CD4-positive, CD25-positive, alpha-beta regulatory T cell (primary cell): ENCODE measurements at places on chromosomes 16 and 17.
A peak's percentile ranks its signal among the peaks of the same experiment; 100 is the strongest.

GRCh38 chr16:75416904-75417565 lies 16.3 kb downstream of the CFDP1 start:
- DNase-seq, result no peak

- DNase-seq, result no peak
Observed at GRCh38 chr17:76161619-76162266, 20.7 kb upstream of the FOXJ1 start.

DNA sequence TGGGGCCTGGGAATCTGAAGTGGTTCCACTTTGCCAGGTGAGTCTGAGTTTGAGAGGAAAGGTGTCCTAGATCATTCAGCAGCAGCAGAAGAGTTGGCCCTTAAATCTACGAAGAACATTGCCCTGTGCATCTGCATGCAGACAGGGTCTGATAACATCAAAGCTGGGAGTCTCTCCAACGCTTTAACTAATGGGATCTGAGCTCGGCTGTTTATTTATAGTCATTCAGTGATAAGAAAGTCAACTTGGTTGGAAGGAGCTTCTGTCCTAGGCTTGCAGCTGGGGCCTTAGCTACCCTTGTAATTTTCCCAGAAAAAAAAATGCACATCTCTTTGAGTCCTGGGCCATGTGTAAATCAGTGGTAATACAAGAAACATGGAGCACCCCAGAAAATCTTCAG lies 418.0 kb upstream of the HSBP1 start:
- no peak for DNase-seq

DNA sequence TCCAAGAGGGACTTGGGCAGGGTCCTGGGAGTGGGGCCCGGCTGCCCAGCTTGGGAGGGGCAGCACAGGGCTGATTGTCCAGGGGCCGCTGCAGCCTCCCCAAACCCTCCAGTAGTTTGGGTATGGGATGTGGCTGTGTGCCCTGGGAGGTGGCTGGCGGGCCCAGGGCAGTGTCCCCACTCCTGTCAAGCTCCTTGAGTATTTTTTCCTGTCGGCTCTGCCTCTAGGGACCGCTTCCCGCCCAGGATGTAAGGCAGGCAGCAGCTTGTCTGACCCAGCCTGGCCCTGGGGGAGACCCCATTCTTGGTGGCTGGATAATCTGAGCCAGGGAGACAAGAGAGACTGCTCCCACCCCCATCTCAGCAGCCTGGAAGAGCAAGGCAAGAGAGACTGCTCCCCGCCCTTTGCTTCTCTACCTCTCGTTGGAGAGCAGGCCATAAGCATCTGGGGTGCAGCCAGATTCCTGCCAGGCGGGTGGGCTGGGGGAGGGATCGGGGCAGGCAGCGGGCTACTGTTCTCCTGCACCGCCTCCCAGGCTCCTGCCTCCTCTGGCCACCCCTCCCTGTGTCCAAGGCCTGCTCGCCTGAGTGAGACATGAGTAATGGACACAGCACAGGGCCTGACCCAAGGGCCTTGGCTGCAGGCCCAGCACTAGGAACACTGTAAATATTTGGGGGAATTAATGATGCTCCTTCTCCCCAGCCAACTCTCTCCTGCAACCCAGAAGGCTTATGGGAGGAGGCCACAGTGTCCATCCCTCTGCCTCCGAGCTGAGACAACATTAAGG lies 18.4 kb upstream of the ITGA3 start:
- no peak for DNase-seq

- no peak for DNase-seq
Observed at GRCh38 chr17:37086334-37086733, 137.6 kb downstream of the AATF start.

GRCh38 chr16:27238591-27238990 lies 30.0 kb downstream of the NSMCE1 start:
- DNase-seq, result no peak

- no peak for DNase-seq
Observed at GRCh38 chr17:42077755-42078154, 20.5 kb downstream of the ZNF385C start.

GRCh38 chr16:86763819-86764218 lies 185.5 kb downstream of the FOXL1 start:
- DNase-seq, result no peak

GRCh38 chr16:75377729-75378386 lies 55.4 kb downstream of the CFDP1 start:
- DNase-seq, result no peak

- peak; percentile 1 for DNase-seq
Observed at GRCh38 chr17:35314415-35315216, 58.8 kb downstream of the SLFN11 start.

- no peak for DNase-seq
Observed at GRCh38 chr17:12667299-12667958, 1.7 kb downstream of the MYOCD start.

DNA sequence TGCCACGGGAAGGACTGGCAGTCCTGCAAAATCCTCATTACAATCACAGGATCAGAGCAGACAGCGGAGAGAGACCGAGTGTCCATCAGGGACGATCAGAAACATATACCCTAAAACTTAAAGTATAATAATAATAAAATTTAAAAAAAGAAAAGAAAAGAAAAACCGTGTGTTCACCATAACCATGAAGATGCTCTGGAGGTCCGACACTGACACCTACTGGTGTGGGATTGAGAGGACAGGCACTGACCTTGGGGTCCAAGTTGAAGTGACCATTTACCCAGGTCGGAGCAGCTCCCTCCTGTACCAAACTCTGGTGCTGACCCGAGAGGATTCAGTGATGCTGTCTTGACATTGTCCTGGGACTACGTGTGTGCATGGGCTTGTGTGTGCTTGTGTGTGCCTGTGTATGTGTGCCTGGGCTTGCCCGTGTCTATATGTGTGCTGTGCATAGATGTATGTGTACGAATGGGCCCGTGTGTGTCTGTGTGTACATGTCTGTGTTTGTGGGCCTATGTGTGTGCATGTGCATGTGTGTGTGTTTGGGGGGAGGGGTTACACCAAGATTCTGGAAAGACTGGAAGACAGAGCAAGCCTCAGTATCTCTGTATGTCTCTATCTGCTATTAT lies 10.0 kb upstream of the CD300LD start:
- no peak for DNase-seq

DNA sequence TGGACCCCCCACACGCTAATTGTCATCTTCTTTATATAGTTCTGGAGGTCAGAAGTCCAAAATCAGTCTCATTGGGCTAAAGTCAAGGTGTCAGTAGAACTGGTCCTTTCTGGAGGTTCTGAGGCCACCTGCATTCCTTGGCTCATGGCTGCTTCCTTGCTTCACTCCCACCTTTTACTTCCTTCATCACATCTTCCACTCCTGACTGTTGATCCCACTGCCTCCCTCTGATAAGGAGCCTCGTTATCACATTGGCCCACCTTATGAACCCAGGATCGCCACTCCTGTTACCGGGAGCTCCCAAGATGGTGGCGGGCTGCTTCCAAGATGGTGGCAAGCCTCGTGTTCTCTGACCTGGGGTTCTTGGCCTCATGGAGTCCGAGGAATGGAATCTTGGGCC lies 83.0 kb downstream of the CDC27 start:
- DNase-seq, result no peak

DNA sequence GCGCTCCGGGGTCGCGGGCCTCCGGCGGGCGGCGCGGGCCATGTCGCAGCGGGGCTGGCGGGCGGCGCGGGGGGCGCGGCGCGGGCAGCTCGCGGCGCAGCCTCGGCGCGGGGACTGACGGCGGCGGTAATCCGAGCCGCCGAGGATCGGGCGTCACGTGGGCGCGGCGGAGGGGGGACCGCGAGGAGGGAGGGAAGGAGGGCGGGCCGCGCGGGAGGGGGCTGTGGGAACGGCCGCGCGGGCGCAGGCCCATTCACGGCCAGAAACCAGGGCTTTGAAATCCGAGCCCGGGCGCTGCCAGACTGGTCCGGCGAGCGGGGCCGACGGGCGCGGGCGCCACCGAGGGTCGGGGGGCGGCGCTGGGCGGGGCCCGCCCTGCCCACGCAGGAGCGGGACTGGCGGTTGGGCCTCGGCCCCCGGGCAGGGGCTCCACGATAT lies at the start of gene MTSS2:
Gene MTSS2, minus strand, starts transcription at position 116 of the 438 bp plus-strand sequence. CDS start 262 bp downstream, outside the sequence.
- no peak for DNase-seq

DNA sequence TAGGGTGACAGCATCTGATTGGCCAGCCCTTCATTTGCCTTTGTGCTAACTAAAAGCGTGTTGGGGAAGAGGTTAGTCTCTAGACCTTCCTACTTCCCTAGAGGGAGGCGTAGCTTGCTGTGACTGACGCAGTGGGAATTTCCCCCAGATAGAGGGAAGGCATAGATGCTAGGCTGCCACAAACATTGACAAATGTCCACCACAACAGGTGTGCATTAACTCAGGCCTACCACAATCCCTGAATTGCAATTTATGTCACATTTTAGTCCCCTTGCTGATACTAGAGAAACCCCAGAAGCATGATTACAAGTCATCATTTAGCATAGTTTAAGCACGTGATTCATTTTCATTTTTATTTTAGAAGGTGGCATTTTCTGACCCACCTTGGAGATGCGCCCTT lies 76.3 kb upstream of the WSB1 start:
- DNase-seq, result peak; percentile 16

GRCh38 chr16:72609933-72610332 lies 438.0 kb upstream of the PMFBP1 start:
- DNase-seq, result no peak

GRCh38 chr16:48612611-48613010 lies 2.6 kb upstream of the N4BP1 start:
- no peak for DNase-seq

DNA sequence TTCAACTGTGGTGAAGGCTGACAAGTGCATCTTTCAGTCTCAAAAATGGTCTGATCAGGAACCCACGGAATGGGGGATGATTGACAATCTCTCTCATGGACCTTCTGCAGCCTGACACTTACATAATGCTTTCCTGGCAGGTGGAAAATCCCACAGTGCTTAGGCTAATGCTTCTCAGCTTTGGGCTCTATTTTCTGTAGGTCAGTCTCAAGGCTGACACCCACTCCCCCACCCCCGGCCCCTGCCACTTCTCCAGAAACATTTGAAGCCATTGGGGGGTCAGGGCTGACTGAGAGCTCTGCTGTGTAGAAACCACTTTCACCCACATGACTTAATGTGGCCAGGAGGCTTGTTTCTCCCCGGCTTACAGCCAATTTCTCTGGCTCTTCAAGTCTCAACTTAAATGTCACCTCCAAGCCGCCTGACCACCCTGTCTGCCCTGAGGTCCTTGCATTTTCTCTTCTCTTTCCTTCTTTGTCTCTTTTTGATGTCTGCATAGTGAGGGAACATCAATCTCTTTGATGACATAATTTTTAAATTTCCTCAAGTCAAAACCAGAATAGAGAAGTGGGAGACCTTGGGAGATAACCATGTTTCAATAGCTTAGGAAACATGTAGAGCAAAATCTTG lies 16.7 kb upstream of the IRF8 start:
- no peak for DNase-seq

DNA sequence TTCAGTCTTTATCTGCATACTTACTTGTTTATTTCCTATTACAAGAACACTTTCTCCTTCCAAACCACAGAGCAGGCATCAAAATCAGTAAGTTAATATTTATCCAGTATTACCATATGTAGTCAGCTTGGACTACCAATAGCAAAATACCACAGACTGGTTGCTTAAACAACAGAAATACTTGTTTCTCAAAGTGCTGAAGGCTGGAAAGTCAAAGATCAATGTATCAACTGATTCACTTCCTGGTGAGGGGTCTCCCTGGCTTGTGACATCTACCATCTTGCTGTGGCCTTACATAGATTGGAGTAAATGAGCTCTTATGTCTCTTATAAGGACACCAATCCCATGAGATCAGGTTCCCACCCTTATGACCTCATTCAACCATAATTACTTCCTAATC lies 2.6 kb downstream of the STXBP4 start:
- no peak for DNase-seq

DNA sequence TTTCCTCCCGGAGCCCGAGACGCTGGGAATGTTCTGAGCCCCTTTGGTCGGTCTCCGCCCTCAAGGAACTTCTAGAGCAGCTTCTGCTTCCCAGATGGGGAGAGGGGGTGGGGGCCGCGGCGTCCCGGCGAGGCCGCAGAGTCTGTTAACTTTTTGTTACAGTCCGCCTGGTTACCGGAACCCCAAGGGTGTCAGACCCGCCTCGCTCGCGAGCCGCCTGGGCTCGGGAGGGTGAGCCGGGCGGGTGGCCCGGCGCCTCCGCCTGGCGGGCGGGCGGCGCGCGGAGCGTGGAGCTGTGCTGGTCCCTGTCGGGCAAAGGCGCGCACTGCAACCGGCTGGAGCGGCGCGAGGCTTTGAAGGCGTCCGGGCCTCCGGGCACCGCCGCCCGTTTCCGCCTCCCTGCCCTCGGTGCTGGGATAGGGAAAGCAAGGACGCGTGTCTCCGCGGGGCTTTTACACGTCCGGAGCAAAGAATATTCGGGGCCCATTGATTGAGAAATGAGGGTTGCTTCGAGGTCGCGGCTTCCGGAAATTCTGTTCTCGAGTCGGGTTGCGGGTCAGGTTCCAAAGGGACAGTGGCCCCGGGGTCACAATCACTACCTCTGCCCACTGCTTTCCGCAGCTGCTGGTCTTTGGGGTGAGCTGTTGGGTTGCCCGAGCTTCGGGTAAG lies 1.7 kb downstream of the HS3ST3B1 start:
- DNase-seq, result peak; percentile 86

DNA sequence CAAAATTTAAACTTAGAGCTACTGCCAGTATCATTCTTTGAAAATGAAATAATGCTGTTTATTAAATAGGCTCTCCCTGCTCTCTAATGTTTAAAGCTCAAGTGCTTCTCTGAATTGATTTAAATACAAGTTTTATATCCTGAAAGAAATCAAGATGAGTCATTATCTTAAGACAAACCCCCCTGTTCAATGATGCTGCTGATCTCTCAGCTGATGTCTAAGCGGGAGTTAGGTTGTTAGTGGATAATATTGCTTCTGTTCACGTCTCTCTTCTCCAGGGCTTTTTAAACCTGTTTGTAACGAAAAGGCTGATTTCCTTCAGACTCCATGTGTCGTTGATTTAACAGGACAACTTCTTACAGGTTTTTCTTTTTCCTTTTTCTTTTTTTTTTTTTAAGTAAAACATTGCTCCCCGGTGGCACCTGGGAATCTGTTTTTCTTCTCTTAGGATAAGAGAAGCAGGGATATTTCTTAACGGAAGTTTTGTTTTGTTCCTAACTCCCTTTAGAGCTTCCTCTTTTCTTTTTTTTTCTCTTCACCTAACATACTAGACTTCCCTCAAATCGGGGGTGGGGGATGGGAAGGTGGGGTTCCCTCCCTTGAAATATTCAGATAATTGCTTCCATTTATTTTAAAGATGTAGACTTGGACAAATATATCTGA lies 807 bp upstream of the LYRM9 start:
- no peak for DNase-seq

- no peak for DNase-seq
Observed at GRCh38 chr16:64416216-64417005, 705.5 kb downstream of the CDH11 start.

DNA sequence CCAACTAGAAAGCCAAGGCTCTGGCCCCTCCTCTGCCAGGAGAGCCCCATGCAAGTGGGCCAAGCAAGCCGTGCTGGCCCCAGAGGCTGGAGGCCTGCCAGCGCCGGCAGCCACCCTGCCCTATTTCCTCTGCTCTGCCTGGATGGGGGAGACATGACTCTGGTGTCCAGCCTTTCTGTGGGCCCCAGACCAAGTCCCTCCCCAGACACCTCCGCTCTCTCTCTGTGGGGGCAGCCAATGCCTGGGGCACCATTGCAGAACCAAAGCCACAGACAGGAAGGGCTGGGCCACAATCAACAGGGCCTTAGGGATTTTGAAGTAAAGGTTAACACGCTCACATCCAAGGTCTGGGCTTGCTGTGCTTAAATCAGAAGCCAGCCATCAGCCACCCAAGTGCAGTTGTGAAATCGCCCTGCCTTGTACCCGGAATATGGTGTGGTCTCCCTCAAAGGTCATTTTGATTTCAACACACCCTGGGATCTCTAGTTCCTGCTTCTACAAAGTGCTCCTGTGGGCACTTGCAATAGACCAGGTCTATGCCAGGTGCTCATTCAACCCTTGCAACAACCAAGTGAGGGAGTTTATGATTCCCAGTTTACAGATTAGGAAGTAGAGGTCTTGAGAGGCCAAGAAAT lies 63.5 kb upstream of the TEX2 start:
- no peak for DNase-seq
